ENCODE measurements at places on chromosomes 16 and 17.
A peak's percentile ranks its signal among the peaks of the same experiment; 100 is the strongest.

DNA sequence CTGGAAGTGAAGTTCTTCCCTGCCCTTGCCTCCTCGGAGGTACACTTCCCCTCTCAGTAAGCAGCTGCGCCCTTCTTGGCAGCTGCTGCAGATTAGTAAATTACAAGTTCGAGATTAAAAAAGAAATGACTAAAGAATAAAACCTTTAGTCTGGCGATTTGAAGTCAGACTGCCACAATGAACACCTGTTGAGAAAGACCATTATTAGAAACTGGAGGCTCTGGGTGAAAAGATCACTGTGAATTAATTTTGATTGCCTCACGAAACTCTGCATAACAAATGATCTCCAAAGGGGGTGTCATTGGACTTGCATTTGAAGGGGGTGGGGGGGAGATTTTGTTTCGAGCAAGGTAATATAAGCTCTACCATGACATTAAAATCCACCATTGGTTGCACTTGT is 39.3 kb downstream of the SALL1 start:
- DNase-seq = no peak

GRCh38 chr16:57624806-57625500 is 3.5 kb upstream of the ADGRG1 start:
- no peak for DNase-seq

DNA sequence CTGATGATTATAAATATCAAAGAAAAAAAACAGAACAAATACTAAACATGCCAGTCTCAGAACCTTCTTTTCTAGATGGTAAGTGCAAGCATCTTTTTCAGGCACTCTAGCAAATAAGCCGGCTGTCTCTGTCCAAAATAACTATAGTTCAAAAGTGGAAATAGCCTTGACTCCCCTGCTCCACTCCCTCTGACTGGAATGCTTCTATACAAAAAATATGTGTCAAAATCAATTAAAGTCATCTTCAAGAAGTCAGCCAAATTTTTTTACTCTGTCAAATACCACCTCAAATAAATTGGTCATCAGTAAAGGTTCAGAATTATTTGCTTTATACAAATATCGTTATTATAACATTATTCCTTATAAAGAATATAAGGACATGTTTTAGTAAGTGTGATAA is 83.6 kb downstream of the CACNG1 start:
- DNase-seq = no peak

DNA sequence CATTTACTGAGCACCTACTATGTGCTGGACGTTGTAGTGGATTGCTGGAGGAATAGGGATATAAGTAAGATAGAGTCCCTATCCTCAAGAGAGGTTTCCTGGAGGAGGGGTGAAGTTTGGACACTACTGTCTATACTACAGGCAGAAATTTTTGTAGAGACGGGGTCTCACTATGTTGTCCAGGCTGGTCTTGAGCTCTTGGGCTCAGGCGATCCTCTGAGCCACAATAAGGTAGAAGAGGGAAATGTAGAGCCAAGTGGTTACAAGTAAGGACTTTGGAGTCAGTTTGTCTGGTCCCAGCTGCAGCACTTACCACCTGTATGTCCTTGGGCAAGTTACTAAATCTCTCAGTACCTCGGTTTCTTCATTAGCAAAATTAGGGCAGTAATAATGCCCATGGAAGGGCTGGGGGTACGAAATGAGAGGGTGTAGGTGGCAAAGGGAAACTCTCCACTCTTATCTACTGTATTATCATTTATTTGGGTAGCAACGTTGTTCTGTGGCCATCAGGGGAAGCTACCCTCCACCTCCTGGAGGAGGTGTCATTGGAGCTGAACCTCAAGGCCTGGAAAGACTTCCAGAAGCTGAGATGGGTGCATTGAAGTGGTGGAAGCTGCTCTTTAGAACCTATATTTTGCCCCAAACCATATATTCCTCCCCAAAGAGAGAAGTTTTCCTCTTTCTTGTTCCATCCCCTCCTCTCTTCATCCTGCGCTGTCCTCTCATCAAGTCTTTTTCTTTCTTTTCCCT is 34.9 kb upstream of the DHX8 start:
- no peak for DNase-seq

- DNase-seq = no peak
These were observed 2.9 kb downstream of the UNC119 start for GRCh38 chr17:28549236-28550132.

GRCh38 chr17:79749156-79749815 is 18.5 kb downstream of the ENPP7 start:
- DNase-seq = peak; percentile 89

DNA sequence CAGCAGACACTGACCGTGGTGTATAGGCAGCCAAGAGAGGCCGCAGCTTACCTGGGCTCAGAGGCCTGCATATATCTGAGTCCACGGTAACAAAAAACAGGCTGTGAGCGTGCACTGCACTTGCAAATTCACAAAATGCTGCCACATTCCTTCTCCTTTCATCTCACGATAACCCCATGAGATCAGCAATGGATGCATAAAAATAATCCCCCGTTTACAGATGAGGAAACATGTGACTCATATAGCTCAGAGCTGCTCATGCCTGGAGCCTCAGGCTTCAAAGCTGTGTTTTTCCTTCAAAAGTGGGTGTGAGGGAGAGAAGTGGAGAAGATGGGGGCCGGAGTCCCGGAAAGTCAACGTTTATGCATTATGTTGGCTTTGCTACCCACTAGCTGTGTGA is 118.3 kb upstream of the FOXF1 start:
- peak; percentile 84 for DNase-seq

GRCh38 chr16:4699046-4699556 is 5.7 kb downstream of the NUDT16L1 start:
- no peak for DNase-seq

- no peak for DNase-seq
These were observed 4.7 kb downstream of the CORO1A start for GRCh38 chr16:30187971-30188561.

DNA sequence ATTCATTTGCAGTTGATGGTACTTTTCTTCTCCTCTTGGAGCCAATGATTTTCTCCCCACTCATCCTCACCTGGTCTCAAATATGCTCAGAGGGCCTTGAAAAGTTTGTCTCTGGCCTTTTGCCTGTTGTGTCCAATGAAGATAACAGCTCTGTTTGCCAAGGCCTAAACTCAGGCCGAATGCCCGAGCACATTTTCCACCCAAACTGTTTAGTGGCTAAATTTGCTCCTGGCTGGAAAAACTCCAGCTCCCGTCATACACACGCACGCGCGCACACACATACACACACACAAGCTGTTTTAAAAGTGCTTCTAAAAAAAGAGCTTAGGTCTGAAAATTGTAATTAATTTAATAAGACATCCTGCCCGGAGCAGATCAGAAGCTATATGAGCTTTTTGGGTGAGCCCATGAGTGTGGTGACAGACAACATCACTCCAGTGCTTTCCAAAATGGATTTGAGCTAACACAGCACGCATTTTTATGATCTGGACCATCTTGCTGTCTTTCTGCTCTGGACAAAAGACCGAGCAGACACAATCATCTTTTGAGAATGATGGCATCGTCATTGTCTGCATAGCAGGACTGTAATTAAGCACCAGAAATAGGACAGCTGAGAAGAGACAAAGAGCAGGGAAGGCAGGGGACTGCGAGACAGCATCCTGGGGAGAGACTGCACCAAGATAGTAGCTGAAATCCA is 48.9 kb downstream of the IRX6 start:
- DNase-seq = peak; percentile 7

- no peak for DNase-seq
These were observed at the start of gene SGCA for GRCh38 chr17:50165867-50166517. Gene SGCA (plus strand): TSS chr17:50166005. CDS start chr17:50166041, 36 bp downstream.

DNA sequence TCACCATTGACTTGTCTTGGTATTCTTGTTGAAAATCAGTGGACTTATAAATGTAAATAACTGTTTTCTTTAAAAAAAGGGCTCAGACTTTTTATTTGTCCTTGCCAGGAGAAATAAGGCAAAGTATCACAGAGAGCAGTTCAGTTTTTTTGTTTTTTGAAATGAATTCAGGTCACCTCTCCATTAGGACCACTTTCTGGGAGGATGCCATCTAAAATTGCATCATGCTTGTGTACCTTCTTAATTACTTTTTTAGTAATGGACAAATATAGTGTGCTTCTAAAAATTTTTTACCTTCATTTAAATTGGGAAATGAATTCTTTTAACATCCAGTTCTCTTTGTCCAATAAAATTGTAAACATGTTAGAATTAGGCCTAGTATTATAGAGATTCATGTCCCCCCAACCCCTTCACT is 210.0 kb downstream of the BCAS3 start:
- DNase-seq = no peak

- DNase-seq = no peak
These were observed 57.3 kb downstream of the TMEM186 start for GRCh38 chr16:8739989-8740704.

GRCh38 chr16:47134550-47134949 is 9.2 kb downstream of the NETO2 start:
- no peak for DNase-seq

GRCh38 chr17:17682293-17682736 is 1.1 kb downstream of the RAI1 start:
- DNase-seq = peak; percentile 76

GRCh38 chr17:80758481-80759376 is 214.1 kb downstream of the RPTOR start:
- peak; percentile 42 for DNase-seq

DNA sequence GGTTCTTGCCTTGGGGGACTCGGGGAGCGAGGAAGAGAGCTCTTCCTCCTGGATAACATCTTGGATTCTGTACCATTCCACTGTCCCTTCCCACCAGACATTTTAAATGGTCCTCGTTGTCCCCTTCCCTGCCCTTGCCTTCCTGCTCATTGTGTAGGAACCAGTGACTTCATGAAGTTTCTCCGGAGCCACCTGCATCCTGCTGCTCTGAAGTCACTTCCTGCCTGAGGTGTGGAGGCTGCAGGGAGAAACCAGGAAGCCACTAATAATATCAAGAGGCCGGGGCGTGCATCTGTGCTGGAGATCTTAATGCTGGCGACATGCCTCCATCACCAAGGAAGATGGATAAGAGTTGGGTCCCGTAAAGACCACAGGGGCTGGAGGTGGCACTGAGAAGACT is 6.2 kb upstream of the SLC16A13 start:
- no peak for DNase-seq

DNA sequence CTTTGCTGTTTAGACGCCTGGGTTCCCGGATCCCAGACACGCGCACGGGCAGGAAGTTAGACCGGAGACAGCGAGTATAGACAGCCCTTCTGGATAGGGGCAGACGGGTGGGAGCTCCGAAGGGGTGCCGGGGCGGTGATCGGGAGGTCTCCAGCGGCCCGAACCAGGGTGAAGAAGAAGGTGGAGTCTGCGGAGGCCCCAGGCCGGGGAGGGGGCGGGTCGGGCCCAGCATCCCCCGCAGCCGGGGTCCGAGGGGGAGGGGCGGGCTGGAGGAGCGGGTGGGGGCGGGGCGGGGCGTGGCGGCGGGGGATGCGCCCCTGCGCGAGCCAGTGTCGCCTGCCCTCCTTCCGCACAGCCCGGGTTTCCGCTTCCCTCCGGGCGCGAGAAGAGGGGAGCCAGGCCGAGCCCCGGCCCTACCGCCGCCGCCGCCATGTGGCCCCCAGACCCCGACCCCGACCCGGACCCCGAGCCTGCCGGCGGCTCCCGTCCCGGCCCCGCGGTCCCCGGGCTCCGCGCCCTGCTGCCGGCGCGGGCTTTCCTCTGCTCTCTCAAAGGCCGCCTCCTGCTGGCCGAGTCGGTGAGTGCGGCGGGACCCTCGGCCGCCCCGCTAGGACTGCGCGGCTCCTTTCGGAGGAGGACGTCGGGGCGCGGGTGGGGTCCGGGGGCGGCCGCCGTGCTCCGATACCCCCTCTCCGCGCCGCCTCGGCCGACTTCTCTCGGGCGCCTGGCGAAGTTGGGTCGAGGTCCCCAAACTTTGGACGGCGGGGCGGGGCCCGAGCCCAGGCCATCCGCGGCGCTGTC is at the start of gene CMTM3:
TSS of gene CMTM3 (plus strand) at position 329 of the 801 bp plus-strand sequence. CDS start at position 431, 102 bp downstream.
- DNase-seq = peak; percentile 87

All from GM23248 (cell line).